ENCODE measurements at places on chromosomes 5 and 9.

DNA sequence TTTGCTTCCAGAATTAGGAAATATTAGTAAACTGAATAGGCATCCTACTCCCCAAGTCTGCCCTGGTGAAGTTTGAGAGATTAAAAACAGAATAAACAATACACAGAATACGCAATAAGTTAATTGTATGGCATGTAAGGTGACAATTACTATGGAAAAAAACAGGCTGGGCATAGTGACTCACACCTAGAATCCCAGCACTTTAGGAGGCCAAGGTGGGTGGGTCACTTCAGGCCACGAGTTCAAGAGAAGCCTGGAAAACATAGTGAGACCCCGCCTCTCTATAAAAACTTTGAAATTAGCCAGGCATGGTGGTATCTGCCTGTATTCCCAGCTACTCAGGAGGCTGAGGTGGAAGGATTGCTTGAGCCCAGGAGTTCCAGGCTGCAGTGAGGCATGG is 64.2 kb upstream of the SUSD1 start:
- no peak for DNase-seq

GRCh38 chr5:6361101-6361500 is 17.2 kb downstream of the MED10 start:
- no peak for DNase-seq

DNA sequence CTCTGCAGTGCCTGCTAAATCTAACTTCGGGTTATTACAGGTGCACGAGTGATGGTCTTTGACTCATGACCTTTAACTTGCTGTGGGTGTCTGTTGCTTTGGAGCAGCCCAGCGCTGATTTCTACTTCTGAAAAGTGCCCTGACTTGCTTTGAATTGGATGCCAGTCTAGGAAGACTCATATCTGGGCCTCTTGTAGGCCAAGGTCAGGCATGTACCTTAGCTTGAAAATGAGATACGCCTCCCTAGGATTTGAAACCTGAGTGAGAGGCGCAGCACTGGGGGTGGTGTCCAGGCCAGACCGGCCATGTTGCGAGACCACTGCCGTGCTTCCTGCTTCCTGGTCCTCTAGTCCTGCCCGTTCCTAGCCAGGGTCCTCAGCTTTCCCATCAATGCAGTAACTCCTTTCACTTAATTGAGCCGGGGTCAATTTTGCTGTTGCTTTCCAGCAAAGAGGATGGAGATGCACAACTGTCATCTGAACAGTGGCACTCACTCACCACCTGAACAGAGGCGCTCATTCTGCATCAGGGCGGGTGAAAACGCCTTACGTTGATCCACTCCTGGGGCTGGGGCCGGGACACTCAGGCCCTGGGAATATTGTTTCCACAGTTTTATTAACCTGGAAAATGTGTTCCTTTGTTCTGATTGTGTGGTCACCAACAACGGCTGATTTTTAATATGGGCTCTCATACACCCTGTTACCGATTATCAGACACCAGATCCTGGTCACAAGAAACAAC is 14.3 kb downstream of the PCAT7 start:
- DNase-seq: no peak

GRCh38 chr5:8561854-8562253 is 692.9 kb downstream of the MTRR start:
- no peak for DNase-seq

- no peak for DNase-seq
These were observed 45.7 kb downstream of the POC5 start for GRCh38 chr5:75671506-75671905.

DNA sequence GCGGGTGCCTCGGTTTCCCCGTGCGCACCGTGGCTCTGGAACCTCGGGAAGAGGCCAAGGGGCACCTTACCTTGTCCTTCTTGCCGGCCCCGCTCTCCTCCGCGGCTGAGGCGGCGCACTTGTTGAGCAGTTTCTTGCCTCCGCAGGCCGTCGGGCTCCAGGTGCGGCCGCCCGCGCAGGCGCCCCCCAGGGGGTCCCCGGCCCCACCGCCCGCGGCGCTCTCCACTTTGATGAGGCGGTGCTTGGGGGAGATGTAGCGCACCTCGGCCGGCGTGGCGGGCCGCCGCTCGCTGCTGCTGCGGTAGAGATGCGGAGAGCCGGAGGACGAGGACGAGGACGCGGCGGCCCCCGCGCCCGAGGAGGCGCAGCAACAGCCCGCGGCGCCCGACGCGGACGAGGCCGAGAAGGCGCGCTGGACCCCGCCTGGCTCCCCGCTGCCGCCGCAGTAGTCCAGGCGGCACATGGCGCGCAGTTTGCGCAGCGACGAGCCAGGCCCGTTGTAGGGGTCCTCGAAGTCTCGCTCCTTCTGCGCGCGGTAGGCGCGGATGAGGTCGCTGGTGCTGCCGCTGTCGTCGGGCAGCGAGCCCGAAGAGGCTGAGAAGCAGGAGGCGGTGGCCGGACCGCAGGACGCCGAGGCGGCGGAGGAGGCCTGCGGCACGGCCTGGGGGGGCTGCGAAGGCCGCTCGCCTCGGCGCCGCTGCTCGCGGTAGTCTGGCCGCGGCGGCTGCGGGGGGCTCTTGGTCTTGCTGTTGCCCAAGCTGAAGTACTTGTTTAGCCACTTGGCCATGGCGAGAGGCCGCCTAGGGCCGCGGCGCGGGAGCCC is 957 bp downstream of the SHB start:
- no peak for DNase-seq

DNA sequence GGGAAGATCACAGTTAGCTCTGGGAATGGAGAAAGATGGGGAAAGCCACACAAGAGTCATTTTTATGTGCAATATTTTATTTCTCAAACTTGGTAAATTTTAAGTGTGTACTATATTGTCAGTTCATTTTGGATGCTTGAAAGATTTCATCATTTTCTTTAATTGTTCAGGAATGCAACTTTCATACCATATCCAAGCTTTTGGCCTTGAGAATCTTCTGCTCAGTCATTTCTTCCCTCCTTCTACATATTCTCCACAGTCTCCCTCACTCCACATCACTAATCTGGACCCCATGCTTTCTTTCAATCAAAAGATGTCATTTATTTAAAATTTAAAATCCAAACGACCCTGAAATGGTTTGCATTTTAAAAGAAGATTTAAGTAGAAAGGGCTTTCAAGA is 135.4 kb downstream of the FAM114A2 start:
- DNase-seq: no peak
